ENCODE measurements at places on chromosomes 13 and 19.

- DNase-seq: peak; percentile 89
Observed at GRCh38 chr19:7636691-7637373, at the start of gene STXBP2. TSS of gene STXBP2 (plus strand) at chr19:7637110. CDS start at chr19:7637150, 40 bp downstream.

GRCh38 chr13:57734306-57734705 is 102.8 kb downstream of the PCDH17 start:
- DNase-seq: no peak

DNA sequence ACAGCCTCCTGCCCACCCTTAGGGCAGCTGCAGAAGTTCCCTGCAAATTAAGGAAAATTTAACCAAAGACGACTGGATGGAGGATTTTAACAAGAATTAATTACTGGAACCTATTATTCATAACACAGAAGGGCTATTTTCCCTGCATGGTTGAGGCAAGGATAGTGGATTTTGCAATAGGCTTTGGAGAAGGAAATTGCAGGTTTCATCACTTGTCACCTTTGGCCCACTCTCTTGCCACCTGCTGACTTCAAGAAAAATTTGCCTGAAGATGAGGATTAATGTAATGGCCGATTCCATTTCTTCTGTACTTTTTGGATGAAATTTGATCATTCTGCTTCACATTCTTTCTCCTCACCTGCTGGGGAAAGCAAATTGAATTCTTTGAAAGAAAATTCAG is 261.7 kb downstream of the FGF9 start:
- DNase-seq: no peak

DNA sequence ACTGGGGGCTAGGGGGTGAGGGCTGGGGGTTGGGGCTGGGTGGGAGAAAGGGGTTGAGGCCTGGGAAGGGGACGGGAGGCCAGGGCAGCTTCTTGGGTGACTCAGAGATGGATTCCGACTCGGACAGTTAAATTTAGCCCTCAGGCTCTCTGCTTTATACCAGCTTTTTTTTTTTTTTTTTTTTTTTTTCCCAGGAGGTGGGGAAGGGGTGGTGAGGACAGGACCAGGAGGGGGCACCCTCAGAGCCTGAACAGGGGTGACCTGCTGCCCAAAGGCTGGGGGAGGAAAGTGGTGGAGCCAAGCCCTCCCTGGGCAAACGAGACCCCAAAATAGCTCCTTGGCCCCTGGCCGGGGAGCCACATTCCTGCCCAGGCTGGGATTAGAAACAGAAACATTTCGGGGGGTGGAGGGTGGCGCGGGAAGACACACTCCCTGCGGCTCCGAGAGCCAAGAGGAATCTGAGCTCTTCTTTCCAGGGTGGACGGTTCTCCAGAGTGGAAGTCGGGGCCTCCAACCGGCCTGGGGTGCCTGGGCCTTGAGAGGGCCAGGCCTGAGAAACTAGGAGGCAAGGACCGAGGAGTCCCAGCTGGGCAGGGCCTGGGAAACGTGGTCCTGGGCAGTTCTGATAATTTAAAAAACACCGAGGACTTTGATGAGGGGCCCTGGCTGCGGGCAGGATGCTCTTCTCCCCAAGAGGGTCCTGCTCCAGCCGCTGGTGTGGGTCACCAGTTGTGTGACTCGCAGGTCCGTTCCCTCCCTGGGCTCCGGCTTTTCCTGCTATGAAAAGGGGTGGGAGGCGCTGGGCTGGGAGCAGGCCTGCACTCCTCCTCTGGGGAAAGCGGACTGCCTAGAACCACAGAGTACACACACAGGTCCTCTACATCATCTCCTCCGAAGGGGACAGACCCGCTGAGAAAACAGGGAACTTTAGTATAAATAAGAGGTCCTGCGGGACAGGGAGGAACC is 813 bp upstream of the DMPK start:
- DNase-seq: no peak

DNA sequence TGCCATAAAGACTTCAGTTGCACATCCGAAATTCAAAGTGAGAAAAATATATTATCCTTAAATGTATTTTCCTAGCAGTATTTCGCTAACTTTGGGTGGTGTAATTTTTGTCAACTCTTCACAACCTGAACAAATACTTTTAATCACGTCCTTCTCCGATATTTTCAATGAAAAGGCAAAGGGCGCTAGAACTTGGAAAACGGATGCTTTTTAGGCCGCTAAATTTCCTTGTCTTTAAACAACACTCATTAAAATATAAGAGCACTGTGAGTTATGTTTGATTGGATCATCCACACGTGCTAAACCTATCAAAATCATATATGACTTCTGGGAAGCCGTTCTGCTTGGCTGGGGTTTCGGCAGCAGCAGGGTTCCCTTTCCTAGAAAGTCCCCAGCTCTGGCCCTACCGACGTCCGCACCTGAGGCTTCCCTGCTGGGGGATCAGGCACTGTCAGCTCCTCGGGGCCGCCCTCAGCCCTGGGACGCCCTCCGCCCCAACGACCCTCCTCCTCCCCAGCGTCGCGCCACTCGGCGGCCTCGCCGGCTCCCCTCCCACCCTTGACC is 462 bp upstream of the MPHOSPH8 start:
- DNase-seq: no peak

- DNase-seq: no peak
Observed at GRCh38 chr13:33838647-33839046, 20.7 kb downstream of the RFC3 start.

DNA sequence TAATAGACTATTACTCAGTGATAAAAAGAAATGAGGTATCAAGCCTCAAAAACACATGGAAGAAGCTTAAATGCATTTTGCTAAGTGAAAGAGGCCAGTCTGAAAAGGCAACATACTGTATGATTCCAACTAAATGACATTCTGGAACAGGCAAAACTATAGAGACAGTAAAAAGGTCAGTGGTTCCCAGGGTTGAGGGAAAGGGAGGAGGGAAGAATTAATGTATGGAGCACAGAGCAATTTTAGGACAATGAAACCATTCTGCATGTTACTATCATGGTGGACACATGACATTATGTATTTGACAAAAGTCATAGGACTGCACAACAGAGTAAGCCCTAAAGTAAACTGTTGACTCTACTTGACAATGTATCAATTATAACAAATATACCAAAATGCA is 5.7 kb upstream of the SERPINE3 start:
- no peak for DNase-seq

- no peak for DNase-seq
Observed at GRCh38 chr19:17803264-17803896, 8.4 kb downstream of the B3GNT3 start.

DNA sequence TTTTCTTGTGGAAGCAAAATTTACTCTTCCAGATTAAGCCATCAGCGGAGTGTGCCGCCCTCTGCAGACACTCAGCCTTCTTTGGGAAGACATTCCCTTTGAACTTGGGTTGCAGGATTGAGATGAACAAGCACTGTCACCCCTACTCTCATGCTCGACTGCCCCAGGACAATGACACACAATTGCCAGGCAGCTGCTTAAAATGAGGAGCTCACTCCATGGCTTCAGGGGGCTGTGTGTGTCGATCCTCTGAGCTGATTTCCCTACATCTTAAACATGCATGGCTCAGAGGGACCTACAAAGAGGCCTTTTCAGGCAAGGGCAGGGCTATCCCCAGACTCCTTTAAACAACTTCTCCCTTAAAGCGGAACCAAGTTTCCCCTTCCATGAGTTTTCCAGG is 107.5 kb upstream of the MBNL2 start:
- DNase-seq: no peak

DNA sequence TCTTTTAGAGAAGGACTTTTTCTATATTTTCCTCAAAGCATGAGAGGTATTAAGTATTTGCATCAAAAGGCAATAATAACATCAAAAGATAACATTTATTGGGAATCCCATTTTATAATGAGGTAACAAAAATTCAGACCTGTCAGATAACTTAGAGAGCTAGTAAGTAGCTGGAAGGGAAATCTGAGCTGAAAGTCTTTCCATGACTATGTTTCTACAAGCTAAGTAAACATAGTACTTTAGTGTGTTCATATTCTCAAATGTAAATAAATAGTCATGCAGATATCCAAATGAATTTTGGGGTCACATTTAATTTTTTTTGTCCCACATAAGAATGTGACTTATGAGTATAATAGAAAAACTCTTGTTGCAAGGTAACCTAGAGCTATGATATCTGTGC is 87.3 kb upstream of the FBXL3 start:
- no peak for DNase-seq

DNA sequence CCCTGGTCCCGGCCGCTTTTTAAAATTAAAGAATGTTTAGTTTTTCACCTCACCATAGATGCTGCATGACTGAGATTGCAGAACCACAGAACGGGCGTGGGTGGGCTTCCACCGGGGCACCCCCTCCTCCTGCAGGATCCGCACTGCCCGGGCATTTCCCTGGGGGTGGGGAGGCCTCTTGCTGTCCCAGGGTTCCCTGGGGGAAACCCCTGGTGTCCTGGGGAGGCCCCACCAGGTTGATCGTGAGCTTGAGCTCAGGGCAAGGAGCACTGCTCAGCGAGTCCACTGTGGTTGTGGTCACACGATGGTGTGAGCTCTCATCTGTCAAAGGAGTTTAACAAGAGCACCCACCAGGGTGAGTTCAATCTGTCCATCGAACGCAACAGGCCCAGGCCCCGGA is 11.4 kb upstream of the TCF3 start:
- DNase-seq: no peak

- no peak for DNase-seq
Observed at GRCh38 chr19:4983346-4984105, 14.6 kb downstream of the KDM4B start.

GRCh38 chr13:51620165-51620983 is 36.1 kb downstream of the WDFY2 start:
- no peak for DNase-seq

GRCh38 chr13:32247887-32248286 is 67.3 kb downstream of the ZAR1L start:
- no peak for DNase-seq

- DNase-seq: no peak
Observed at GRCh38 chr13:20064128-20064527, 96.7 kb downstream of the GJA3 start.

- no peak for DNase-seq
Observed at GRCh38 chr13:30652746-30653386, 35.1 kb downstream of the USPL1 start.

- DNase-seq: no peak
Observed at GRCh38 chr19:13899912-13900584, 5.9 kb downstream of the BRME1 start.

GRCh38 chr19:7678971-7679751 is 1.5 kb upstream of the TRAPPC5 start:
- no peak for DNase-seq

- no peak for DNase-seq
Observed at GRCh38 chr19:18109733-18110608, 12.4 kb downstream of the MAST3 start.

DNA sequence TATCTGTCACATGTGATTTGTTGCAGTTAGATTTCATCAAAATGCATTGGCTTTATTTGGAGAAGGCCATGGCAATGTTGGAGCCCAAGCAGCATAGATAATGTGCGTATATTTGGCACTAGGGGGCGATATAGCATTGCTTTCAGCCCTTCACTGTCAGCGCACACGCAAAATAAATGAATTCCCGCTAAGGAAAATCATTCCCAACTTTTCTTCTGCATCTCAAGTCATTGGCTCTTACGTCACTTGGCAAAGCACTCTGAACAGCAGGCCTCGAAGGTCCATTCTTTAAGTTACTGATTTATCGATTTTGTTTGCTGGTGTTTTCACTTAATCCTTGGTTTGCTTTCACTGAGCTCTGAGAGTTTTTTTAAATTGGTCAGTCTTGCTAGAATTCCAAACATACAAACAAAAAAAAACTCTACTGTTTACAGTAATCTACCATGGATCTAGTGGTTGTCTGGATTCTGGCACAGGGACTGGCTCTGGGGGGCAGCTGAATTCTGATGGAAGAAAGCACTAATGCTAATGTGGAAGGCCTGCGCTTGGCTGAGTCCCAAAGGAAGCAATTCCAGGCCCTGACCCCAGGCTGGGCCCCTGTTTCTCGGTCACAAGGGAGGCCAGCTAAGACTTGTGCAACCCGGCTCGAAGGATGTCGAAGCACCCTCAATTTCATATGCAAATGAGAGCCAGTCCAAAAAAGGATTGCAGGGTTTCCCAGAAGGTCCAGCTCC is 97.7 kb upstream of the IPO5 start:
- no peak for DNase-seq

DNA sequence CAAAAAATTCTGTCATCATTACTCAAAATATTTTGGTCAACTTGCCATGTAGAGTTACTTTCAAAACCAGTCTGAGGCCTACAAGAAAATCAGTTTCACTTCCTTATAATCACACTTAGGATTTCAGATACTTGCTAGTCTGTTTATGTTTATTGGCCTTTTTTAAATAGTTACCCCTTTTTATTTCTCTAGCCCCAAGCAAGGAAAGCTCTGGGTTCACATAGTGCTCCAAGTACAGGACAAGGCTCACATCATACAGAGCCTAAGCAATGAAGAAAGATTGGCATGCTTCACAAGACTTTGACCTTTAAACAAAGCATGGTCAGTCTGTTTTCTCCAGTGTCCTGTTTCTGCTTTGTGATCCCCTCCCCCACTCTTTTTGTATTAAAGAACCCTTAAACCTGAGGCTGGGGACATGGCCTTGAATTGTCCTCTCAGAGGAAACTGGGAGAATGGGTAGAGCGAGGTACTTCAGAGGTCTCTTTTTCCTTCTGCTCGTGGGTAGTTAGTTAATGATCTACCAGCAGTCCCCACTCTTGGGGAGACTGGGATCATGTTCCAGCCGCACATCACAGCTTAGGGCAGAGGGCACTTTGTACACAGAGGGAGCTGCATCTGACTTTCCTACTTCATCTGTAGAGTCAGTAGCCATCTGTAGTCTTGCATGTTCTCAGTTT is 30.7 kb downstream of the CEACAM1 start:
- no peak for DNase-seq

GRCh38 chr13:100597253-100597652 is 8.7 kb upstream of the GGACT start:
- DNase-seq: no peak

DNA sequence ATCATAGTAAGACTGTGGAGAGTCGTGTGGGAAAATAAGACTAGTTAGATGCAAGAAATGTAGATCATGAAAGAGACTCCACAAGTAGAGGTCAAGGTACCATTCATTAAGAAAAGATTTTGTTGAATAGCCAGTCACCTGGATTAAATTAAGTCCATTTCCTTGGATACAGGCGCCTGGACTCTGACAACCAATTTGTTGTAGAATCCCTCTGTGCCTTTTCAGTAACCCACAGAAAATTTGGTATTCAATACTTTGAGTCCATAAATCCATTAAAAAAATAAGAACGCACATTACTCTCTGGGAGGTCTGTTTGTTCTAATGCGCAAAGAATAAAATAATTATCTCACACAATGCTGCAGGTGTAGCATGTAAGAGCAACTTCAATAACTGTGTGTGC is 469.4 kb downstream of the KLF12 start:
- no peak for DNase-seq

- no peak for DNase-seq
Observed at GRCh38 chr13:94254737-94255136, 224.7 kb downstream of the DCT start.

- no peak for DNase-seq
Observed at GRCh38 chr19:6654347-6655310, 15.3 kb downstream of the TNFSF14 start.

- DNase-seq: no peak
Observed at GRCh38 chr19:21468791-21469190, 36.6 kb upstream of the ZNF429 start.

DNA sequence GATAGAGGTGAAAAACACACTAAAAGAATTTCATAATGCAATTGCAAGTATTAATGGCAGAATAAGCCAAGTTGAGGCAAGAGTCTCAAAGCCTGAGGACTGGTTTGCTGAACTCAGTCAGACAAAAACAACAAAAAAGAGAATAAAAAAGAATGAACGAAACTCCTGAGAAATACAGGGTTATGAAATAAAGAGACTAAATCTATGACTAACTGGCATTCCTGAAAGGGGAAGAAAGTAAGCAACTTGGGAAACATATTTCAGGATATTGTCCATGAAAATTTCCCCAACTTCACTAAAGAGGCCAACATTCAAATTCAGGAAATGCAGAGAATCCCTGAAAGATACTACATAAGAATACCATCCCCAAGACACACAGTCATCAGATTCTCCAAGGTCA is 47.8 kb downstream of the UBL3 start:
- DNase-seq: no peak

Data from stimulated activated CD8-positive, alpha-beta memory T cell treated with anti-CD3 and anti-CD28 coated beads, Interleukin-7, amount 100 ng/mL, for 1 hour (primary cell).